A172 (cell line): ENCODE measurements at places on chromosomes 3 and 15. TPM values are rescaled to one million over a fixed set of nuclear protein-coding genes. Genes with fewer than 3 reads are reported as not detected.

GRCh38 chr3:44974416-44974815 lies 1.6 kb downstream of the ZDHHC3 start:
- no peak for DNase-seq

DNA sequence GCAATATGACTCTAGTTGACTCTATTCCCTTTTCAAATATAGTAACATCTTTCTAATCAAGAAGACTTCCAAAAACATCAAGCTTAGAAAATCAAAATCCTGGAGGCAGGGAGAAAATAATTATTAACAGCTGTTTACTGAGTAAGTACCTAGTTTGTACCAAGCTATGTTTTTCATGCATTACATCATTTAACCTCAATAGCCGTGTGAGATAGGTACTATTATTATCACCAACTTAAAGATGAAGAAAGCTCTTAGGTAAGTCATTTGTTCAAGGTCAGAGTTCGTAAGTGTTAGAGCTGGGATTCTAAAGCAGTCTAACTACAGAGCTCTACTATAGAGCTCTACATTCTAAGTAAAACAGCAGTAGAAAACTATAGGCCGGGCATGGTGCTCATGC lies 41.6 kb downstream of the GSK3B start:
- DNase-seq, result no peak

GRCh38 chr3:55511895-55512570 lies 24.9 kb upstream of the WNT5A start:
- DNase-seq, result no peak

GRCh38 chr3:186239321-186239720 lies 122.7 kb downstream of the DGKG start:
- peak; percentile 31 for DNase-seq

DNA sequence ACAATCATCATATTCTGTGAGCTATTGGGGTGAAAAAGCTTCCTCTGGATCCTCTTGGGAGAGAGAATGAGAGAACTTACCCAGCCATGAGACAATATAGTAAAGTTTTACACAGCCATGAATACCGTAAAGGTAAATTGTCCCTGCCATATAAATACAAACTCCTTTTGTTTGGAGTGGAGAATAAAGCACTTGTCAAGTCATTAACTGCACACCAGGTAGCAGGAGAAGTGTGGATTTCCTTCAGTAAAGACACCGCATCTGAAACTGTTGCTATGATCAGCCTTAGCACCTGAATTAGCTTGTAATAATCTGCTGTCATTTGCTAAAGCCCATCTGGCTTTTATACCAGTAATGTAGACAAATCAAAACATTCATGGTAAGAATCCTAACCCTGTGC lies 336.6 kb upstream of the SLCO3A1 start:
- no peak for DNase-seq

- DNase-seq, result peak; percentile 51
Measured at GRCh38 chr3:194277786-194278130, 73.4 kb downstream of the CPN2 start.

GRCh38 chr3:53597136-53597915 lies 102.9 kb downstream of the CACNA1D start:
- DNase-seq, result peak; percentile 60

- no peak for DNase-seq
Measured at GRCh38 chr3:170651260-170651845, 65.5 kb upstream of the SLC7A14 start.

GRCh38 chr3:87057474-87057873 lies 66.5 kb upstream of the VGLL3 start:
- DNase-seq, result no peak

GRCh38 chr3:151477591-151478334 lies 16.9 kb upstream of the IGSF10 start:
- DNase-seq, result no peak

DNA sequence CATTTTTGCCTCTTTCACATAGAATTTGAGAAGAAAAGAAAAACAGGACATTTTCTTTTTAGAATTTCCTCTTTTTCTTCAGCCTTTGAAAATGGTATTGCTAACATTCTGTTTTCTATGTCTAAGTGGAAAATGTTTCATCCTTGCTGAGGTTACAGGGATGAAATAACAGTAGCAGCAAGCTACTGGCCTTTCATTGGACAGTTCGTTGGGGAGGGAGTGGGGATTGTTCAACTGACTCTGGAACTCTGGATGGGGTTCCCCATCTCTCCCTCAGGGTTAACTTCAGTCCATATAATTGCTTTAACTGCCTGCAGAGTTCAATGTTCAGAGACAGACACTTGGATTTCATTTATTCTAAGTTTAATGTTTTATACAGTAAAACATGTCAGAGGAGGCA lies 346.0 kb downstream of the NLGN1 start:
- no peak for DNase-seq

DNA sequence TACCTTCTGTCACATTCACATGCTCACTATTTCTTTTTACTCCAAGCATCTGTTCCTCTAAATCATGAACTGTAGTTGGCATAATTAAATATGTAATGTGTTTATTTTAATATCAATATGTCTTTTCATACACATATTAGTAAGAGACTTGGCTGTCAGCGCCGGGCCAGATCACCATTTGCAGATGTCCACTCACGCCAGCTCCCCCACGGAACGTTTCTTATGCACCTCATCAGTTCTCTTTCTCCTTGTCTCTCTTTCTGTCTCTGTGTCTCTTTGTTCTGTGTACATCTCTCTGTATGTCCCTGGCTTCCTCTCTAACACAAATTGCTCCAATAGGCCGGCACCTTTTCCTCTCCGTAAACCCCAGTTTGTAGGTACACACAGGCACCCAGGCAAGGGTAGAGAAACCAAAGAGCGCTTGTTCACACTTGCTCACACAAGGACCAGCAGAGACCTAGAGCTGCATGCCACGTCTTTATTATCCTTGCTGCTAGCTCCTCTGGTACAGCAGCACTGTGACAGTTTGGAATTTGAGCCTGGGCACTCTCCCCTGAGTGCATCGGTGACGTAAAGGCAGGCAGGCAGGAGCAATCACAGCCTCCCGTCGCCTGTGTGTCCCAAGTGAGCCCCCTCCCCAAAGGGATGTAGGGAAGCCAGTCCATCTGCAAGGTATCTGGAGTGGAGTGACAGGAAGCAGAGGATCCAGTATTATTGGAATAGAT lies 40.4 kb downstream of the CACNA1D start:
- DNase-seq, result no peak

GRCh38 chr3:71579935-71580406 lies 3.6 kb downstream of the FOXP1 start:
- DNase-seq, result peak; percentile 18

DNA sequence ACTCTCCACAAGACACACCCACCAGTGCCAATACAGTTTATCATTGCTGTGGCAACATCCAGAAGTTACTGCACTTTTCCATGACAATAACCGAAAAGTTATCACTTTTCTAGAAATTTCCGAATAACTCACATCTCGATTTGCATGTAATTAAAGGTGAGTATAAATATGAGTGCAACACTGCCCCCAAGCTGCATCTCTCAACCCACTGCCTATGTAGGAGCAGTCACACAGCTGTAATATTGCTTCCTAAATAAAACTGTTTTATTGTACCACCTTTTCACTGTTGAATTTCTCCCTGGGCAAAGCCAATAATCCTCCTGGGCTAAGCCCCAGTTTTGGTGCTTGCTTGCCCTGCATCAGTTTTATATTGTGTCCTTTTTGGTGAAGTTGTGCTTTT lies 601.0 kb upstream of the EPHA6 start:
- DNase-seq, result no peak

- DNase-seq, result peak; percentile 90
Measured at GRCh38 chr15:78715930-78716329, 74.9 kb upstream of the CHRNB4 start.

DNA sequence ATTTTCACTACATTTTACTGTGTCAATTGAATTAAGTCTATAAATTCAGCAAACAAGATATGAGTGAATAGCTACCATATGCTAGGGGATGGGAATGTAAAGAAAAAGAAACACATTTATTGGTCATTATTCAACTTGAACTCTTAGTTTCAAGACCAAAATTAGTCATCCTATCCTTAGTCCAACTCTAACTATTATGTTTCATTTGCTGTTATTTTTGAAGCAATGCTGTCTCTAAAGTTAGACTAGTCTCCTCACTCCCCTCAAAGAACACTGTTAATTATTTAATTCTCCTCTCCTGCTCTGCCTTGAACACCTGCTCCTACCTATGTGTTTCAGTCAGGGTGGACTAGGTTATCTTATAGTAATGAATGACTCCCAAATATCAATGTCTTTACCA lies 920.9 kb downstream of the TUSC7 start:
- DNase-seq, result no peak

GRCh38 chr15:55999658-56000057 lies 6.2 kb upstream of the NEDD4 start:
- no peak for DNase-seq

GRCh38 chr3:46660003-46660402 lies 33.5 kb downstream of the ALS2CL start:
- DNase-seq, result no peak

- DNase-seq, result no peak
Measured at GRCh38 chr3:38083871-38084333, 44.9 kb downstream of the DLEC1 start.

- DNase-seq, result no peak
Measured at GRCh38 chr3:88785841-88786240, 321.6 kb upstream of the EPHA3 start.

DNA sequence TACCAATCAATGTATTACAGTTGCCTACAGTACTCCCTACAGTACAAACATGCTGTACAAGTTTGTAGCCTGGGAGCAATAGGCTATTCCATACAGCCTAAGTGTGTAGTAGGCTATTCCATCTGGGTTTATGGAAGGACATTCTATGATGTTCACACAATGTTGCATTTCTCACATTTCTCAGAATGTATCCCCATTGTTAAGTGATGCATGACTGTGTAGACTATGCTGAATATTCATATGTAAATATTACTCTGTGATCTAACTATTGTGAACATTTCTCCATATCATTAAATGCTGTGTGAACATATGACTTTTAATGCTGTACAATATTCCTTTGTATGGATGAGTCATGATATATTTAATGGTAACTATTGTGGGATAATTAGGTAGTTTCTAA lies 139.2 kb upstream of the ADAMTS9 start:
- DNase-seq, result no peak

- DNase-seq, result no peak
Measured at GRCh38 chr3:188191460-188191859, 37.5 kb downstream of the LPP start.

GRCh38 chr3:57069503-57069902 lies 9.0 kb downstream of the SPATA12 start:
- DNase-seq, result no peak

GRCh38 chr3:100548053-100548452 lies 55.6 kb downstream of the TMEM45A start:
- no peak for DNase-seq

GRCh38 chr3:45980229-45980813 lies 15.3 kb downstream of the FYCO1 start:
- no peak for DNase-seq

DNA sequence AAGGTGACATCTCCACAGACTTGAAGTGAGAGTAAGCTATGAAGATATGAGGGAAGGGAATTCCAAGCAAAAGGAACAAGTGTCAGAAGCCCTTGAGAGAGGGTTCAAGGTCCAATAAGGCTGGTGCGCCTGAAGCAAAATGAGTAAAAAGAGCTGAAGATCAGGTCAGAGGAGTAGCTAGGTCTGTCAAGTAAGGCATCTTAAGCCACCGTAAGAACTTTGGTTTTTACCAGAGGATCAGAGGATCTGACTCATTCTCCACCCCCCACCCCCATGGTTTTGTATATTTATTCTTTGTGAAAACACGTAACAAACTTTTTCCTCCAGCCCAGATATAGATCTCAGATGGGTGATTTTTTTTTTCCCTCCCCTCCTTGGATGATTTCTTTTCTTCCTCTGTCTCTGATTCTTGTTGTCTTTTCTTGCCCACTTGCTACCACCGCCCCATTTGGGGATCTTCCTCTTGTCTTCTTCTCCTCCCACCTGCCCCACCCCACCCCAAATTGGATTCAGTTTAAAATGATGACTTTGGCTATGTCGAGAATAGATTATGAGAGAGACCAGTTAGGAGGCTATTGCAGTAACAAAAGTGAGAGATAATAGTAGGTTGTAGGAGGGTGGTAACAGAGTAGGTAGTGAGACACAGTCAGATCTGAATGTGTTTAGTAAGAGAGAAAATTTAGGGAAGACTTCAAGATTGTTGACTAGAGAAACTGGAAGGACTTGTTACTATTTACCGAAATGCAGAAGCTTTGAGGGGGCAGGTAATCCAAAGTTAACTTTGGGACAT lies 6.1 kb downstream of the TRMT10C start:
- DNase-seq, result no peak

- no peak for DNase-seq
Measured at GRCh38 chr15:65738649-65739048, 53.4 kb downstream of the DENND4A start.

GRCh38 chr3:12663401-12663935 lies 449 bp downstream of the RAF1 start:
- DNase-seq, result peak; percentile 35

GRCh38 chr15:31264559-31265089 lies 62.0 kb upstream of the KLF13 start:
- DNase-seq, result no peak

GRCh38 chr3:15099364-15100098 lies 583 bp upstream of the RBSN start:
- no peak for DNase-seq

DNA sequence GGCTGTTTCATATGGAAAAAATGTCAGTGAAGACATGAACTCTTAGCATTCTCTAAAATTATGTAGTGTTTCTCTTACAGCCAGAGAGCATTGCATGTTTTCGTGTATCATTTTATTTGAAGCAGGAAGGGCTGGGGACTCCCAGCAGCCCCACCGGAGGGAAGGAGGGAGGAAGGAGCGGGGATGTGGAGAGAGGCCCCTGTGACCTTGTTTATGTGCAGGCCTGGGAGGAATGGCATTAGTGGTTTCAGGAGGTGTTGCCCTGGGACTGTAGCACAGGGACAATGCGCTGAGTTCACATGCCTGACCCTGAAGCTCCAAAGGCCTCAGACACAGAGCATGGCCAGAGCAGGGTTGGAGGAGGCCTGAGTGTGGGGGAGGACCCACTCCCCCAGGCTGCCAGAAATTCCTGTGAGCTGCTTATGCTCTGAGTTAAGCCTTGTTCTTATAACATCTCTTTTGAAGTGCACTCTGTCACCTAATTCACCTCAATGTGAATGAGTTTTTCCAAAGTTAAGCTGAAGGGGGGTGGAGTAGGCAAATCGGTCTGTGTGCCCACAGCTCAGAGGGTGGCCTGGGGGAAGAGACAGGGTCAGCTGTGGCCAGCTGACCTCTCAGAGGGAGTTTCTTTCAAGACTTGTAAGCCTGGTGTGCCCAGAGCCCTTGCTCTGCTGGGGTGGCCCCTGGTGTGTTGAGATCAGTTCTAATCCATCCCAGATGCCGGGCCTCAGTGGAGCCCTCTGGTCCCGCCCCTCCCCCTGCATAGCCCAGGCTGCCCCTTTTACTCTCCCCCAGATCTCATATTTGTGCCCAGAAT lies 3.9 kb upstream of the RNU6-1 start:
- DNase-seq, result no peak

FBXO40 gene
- total RNA-seq, result 0.09 TPM in 1 of 2 replicates, not detected in the other

WNT7A gene
- not detected in 2 replicates for total RNA-seq

UNC45A gene
- total RNA-seq, result 64.5 and 64.7 TPM in 2 replicates

PIERCE2 gene
- 1.0 and 10.1 TPM in 2 replicates for total RNA-seq

KLF15 gene
- 0.03 and 0.31 TPM in 2 replicates for total RNA-seq

RETNLB gene
- total RNA-seq, result not detected in 2 replicates

NANOGP8 gene
- not detected in 2 replicates for total RNA-seq

SERINC4 gene
- not detected in 2 replicates for total RNA-seq

PLOD2 gene
- total RNA-seq, result 93.9 and 104 TPM in 2 replicates

PPP4R2 gene
- 54.8 and 69.0 TPM in 2 replicates for total RNA-seq

PRTG gene
- 3.6 and 8.7 TPM in 2 replicates for total RNA-seq

CPNE9 gene
- not detected in 2 replicates for total RNA-seq

HESX1 gene
- 1.1 TPM in 1 of 2 replicates, not detected in the other for total RNA-seq

ETV5 gene
- total RNA-seq, result 36.0 and 41.2 TPM in 2 replicates

P3H2 gene
- 12.6 and 30.3 TPM in 2 replicates for total RNA-seq

CP gene
- not detected in 2 replicates for total RNA-seq

CNTN3 gene
- total RNA-seq, result not detected in 2 replicates
